Activated T-helper 17 cell treated with anti-CD3 and anti-CD28 coated beads, Interleukin-2, amount 50 U/mL, for 72 hours (primary cell): ENCODE measurements at places on chromosomes 2 and 18.

- ATAC-seq, result no peak
Observed at GRCh38 chr2:54029721-54030395, 59.1 kb upstream of the PSME4 start.

- ATAC-seq, result no peak
Observed at GRCh38 chr2:148578493-148578884, 66.1 kb upstream of the EPC2 start.

DNA sequence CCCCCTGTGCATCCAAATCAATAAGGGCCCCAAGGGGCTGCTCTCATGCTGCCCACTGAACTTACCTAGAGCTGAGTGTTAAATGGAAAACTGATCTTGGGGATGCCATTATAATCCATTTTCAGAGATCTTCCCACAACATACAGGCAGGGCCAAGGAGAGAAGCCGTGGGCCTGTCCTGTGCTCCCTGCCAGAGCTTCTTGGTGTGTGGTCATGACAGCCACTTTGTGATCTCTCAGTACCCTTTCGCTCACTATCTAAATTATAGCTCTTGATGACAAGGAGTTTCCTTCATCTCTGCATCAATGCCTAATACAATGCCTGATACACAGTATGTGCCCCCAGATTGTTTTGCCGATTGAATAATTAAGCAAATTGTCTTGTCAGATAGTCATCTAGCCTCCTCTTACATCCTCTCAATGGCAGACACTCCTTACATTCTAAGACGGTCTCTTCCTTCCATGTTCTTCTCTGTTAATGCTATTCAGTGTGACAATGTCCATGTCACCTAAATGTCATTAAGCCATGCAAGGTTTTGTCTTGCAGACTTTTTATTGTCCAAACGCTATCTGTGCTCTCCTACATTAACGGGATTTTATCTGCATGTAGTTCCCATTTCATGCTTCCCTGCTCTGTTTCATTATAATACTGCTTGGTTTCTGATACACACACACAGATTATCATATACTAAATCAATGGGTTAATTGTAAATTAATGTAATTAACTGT lies 5.9 kb downstream of the CSRNP3 start:
- no peak for ATAC-seq

DNA sequence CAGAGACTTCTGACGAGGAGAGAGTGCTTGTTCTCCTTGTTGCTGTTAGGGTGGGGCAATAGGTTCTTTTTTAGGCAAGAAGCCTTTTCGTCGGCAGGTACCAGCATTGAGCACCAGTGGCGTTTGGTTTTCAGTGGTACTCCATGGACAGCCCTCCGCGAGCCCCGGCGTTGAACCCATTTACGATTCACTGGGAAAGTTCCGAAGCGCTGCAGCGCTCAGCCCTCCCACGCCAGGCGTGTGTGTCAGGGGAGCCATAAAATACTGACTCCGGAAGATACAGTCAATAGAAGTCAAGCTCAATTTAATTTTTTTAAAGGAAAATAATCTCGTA lies 494 bp upstream of the ROCK1 start:
- peak; percentile 45 for ATAC-seq

DNA sequence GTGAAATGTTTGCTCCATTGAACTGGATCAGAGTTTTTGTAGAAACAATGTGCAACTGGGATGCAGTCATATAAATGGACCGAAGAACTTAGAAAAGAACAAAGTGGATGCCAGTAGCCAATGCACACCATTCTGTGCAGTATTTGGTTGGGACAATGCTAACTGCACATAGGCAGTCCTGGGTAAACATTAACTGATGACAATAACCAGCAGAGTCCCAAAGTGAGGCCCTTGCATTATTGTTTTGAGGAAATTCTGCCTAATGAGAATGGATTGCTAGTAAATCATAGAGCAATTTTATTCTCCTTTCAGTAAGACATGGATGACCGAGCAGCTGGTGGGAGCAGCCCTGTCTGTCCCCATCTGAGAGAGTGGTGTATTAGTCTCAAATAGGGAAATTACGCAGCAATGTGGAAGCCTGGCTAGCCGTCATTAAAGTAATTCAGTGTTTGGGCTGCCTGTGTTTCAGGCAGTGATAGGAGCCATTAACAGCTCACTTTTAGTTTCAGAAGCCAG lies 94.9 kb downstream of the KCTD1 start:
- ATAC-seq, result no peak

GRCh38 chr2:8090748-8091700 lies 590.8 kb upstream of the ID2 start:
- peak; percentile 100 for ATAC-seq

DNA sequence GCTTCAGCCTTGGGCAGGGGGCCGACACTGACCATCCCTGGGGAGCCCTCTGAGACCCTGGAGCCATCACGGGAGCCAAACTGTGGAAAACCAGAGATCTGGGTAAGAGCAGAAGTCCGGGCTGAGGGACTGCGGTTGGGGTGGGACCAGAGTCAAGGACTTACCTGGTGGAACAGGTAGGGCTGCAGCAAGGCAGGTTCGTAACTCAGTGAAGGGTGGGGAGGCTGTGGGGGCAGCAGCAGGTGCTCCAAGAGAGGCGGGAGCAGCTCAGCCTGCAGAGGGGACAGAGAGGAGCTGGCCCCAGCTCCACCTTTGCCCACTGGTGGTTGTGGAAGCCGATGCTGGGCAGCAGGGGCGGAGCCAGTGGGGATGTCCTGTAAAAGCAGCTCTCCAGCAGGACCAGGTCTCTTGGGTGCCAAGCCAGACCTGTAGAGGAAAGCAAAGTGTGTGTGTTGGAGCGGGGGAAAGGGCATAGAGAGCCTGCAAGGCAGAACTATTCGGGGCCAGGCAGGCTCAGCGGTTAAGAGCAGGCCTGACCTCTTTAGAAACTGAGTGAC lies 6.7 kb downstream of the PTPRN start:
- ATAC-seq, result no peak

GRCh38 chr18:45837283-45838070 lies 12.0 kb downstream of the SIGLEC15 start:
- peak; percentile 81 for ATAC-seq

GRCh38 chr2:127658641-127659407 lies 12.9 kb downstream of the GPR17 start:
- ATAC-seq, result no peak

DNA sequence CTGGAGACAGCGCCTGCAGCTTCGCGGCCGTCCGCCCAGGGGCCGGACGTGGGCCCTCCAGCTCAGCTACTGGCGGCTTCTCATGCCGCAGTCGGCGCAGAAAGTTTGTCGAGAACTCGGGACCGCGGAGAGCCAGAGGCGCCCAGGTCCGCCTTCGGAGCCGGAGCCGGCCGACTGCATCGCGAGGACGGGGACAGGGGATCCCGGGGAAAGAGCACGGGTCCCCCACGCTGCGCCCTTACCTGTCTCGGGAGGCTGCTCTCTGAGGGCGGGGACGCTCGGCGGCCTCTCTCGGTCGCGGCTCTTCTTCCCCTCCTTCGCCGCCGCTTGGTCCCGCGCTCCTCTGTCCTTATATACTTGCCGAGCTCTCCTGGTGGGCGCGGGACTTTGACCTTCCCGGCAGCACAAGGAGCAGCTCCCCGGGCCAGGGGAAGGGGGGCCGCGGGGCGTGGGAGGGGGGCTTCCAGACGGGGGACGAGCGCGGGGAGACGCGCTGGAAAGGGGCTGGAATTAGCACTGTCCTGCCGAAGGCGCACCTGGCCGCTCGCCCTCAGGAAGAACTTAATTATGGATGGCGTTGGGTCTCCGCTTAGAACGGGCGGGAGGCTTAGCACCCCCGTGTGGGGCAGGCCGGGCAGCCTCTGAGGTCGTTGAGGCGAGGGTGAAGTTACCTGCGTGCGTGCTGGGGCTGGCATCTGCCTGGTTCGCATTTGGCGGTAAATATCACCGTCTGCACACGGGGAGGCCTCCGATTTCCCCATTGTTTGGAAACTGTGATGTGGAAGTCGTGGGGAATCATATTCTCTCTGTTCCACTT lies at the start of gene POMC:
Gene POMC (minus strand): TSS at position 325 of the 817 bp plus-strand sequence. CDS start 3,808 bp downstream, outside the sequence.
- ATAC-seq, result peak; percentile 74

GRCh38 chr2:24632172-24632571 lies 141.1 kb downstream of the NCOA1 start:
- no peak for ATAC-seq

DNA sequence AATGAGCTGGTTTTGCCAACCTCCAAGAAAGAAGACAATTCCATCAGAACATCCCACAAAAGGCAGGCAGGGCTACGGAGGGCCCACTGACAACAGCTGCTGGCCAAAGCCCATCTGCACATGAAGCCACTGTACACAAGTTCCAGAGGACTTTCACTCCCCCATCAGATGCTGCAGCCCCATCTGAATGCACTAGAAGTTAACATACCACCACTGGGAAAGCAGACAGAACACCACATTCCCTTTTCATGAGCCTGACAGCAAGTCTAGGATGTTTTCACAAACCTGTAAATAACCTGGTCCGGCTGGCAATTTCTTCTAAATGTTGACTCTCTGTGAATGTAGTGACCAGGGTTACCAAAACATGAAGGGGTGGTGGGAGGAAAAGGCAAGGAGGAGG lies 41.5 kb downstream of the CCBE1 start:
- ATAC-seq, result no peak

GRCh38 chr18:26471027-26471426 lies 77.3 kb downstream of the KCTD1 start:
- no peak for ATAC-seq

- no peak for ATAC-seq
Observed at GRCh38 chr18:12474146-12474545, 66.4 kb downstream of the PRELID3A start.
